Upper lobe of right lung (tissue), 1 donor: ENCODE measurements at places on chromosomes 12 and 14. TPM values are rescaled to one million over a fixed set of nuclear protein-coding genes. Genes with fewer than 3 reads are reported as not detected.

The JDP2 gene
- 58.0 TPM for total RNA-seq

- DNase-seq: no peak
These were observed 1.4 kb upstream of the FOXN4 start for GRCh38 chr12:109310247-109311125.

The KRT8 gene
- 223 TPM for total RNA-seq

- DNase-seq: no peak
These were observed 450.6 kb downstream of the DPF3 start for GRCh38 chr14:72443256-72443655.

DNA sequence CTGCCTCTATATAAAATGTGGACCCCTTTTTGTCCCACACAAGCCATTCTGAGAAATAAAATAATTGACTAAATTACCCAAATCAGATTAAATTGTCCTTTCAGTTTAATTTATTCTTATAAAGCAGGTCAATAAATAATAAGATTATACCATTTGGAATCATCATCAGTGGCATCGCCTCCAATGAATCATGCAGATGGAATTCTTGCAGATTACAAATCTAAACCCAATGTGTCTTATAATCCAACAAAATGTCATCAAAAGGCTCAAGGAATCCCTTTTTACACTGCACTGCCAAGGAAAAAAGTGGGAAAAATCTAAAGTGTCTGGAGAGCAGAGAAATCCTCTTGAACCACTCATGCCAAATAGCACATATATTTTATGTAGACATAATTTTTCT lies 138.2 kb upstream of the TSPAN8 start:
- no peak for DNase-seq

GRCh38 chr12:117724543-117724942 lies 244.2 kb downstream of the KSR2 start:
- DNase-seq: no peak

- DNase-seq: no peak
These were observed 7.1 kb upstream of the KICS2 start for GRCh38 chr12:64229240-64229639.

The CEBPE gene
- total RNA-seq: not detected

The SLC38A2 gene
- total RNA-seq: 343 TPM

- no peak for DNase-seq
These were observed 16.7 kb downstream of the LGR5 start for GRCh38 chr12:71456316-71456715.
